ENCODE measurements at places on chromosomes 3 and 15.
A peak's percentile ranks its signal among the peaks of the same experiment; 100 is the strongest.

DNA sequence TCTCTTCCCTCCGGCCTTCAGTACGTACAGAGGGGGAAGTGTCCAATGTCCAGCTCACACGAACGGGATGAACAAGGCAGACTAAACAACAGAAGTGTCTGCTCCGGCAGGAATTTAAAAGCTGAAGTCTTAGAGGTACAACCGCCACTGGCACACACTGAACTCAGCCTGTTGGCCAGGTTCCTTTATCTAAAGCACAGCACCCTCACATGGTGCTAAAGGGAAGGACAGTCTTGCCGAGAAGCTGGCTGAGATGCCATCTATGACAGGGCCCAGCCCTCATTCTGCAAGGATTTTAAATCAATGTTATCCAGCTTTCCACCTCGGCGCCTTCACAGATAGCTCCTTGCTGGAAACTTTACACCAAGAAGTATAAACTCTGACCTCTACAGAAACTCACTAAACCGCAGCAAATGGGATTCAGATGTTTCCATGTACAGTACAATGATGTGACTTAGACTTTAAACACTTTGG is 2.8 kb downstream of the ADAMTS17 start:
- DNase-seq = peak; percentile 93

GRCh38 chr15:58268746-58269267 is 130.6 kb downstream of the AQP9 start:
- DNase-seq = no peak

DNA sequence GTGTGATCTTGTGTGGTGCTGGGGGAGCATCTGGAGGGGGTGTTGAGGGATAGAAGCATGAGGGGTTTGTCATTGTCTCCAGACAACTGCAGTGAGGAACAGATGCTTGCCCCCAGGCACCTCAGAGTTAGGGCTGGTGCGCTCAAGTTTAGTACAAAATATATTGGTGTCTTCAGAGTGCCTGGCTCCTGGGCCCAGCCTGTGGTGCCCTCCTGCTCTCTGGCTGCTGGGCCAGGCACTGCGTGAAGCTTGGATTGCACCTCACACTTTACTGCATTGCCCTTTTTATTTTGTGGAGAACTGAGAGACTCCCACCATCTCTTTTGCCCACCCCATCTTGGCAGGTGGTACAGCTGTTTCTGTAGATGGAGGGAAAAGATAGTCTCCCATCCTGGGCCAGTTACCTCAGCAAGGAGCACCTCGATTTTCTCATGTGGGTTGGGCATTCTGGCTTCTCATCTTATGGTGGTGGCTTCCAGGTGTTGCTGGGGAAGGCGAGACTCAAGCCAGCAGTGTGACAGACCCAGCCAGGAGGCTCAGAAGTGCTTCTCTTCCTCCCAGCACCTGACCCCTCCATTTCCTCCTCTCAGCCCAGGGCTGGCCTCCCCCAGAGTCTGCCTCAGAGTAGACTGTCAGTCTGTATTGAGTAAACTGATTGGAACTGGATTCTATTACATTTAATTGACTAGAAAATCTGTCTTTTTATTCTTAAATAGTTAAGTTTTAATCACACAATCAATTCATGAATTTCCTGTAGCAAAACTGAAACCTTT is 140.5 kb downstream of the DNAJB8 start:
- no peak for DNase-seq

- no peak for DNase-seq
These were observed 553.7 kb upstream of the LMCD1 start for GRCh38 chr3:7947930-7948329.

DNA sequence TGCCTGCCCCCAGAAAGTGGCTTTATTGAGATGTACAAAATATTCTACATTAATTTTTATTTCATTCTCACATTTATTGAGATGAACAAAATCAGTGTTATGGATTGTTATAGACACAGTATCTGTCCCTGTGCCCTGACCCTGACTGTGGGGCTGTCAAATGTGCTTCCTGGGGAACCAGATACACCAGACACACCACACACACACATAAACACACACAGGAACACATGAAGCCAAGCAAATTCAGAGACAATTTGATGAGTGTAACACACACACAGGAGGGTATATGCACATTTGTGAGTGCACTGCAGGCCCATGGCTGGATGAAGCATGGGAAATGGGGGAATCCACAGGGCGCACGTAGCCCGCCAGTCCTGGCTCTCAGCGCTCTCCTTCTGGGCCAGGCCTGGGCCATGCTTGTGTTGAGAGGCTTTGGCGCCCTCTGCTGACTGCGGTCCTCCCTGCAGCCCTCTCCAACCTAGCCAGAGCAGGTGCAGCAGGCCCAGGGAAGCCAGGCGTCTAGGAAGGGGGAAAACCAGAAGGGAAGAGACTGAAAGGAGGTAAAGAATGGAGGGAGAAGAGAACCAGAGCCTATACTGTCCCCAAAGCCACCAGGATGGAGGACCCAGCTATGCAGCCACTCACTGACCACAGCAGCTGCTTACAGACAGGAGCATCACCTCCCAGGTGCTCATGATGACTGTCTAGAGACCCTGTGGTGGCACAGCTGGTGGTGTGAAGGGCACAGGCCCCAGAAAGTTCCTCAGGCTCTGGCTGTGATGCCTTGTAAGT is 18.0 kb upstream of the LOXL1 start:
- DNase-seq = peak; percentile 55

DNA sequence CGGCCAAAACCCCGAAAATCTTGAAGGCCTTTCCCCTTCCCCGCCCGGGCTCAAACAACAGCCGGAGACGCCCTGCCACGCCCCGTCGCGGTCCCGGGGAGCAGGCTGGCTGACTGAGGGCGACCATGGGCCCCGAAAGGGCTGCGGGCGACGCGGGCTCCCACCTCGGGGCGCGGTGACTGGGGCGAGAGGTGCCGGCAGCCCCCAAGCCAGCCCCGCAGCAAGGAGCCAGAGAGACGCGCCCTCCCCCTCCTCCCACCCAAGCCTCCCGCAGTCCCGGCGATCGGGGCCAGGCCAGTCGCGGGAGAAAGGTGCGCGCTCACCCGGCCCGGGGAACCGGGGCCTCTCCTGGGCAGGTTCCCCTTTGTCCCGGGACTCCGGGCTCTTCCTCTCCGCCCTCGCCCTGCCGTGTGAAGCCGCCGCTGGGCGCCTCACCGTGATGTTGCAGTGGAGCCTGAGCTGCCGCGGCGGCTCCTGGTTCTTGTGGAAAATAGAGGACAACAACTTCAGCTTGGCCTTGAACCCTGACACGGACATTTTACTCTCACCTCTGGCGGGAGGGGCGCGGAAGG is 30.6 kb upstream of the ZSCAN2 start:
- DNase-seq = peak; percentile 36

DNA sequence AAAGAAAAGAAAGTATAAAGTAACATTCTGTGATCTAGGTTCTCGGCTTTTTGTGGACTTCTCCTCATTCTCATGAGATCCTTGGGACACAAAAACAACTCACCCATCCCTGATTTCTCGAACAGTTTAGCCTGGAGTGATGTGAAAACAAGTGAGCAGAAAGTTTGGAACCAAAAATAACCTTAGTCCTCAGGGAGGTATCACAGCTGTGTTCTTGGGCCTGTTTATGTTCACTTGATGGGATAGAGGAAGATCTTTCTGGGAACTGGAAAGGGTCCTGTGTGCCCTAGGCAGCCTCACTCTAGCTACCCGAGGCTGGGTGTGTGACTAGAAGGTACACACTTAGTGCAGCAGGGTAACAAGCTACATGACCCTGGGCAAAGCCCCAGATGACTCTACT is 308.8 kb upstream of the PDZRN3 start:
- no peak for DNase-seq

DNA sequence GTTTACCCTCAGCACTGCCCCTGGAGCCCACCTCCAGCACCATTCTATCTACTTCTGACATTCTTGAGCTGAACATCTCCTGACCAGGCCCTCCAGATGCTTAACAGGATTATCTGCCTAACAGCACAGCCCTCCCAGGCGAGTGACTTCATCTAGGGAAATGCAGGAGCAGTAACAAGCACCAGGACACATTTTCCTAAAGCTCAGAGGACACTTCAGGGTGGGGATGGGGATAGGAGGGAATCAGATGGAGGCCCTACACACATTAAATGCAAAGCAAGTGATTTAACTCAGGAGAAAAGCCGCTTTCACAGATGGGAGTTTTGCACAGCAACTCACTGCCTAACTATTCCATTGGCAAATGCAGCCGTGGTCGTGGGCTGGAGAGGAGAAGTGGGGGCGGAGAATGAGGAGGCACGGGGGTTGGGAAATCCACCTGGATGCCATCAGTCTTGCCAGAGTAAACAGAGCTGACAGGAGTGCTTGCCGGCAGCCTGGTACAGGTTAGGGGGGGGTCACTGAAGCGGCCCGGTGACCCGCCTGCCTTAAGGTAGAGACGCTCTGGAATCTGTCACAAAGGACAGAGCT is 21.3 kb upstream of the BNC1 start:
- no peak for DNase-seq

GRCh38 chr3:126208606-126209256 is 28.3 kb upstream of the ALDH1L1 start:
- DNase-seq = peak; percentile 64

DNA sequence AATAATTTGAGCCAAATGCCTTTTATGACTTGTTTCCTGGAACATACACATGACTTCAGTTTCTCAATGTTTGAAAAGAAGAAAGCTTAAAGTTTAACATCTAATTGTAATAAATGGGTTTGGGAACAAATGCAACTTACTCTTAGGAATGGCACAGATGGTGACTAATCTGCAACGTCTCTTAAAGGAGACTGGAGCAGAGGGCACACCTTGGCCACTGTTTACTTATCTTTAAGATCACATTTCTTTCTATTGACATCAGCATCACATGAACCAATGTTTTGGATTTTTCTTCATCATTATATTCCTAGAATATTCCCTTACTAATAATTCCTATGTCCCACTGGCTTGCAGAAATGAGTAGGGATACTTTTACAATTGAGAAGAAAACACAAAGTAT is 229.5 kb downstream of the CHL1 start:
- no peak for DNase-seq

DNA sequence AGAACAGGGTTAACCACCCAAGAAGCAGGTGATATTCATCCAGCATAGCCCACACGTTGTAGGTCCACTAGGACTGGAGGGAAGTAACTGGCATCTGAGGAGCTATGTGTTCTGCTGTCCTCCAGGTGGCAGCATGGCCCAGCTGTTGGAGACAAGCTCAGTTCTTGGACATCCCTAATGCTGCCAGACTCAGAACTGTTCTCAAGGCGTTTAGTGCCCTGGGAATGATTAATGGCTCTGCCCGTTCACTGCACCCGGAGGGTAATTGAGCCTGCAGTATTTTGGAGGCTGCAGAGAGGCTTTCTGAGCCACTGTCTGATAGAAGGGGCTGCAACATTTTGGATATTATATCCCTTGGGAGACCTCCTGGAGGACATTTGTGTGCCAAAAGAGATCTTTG is 521.3 kb upstream of the SEMA6D start:
- DNase-seq = peak; percentile 87

- peak; percentile 61 for DNase-seq
These were observed 36.1 kb downstream of the IGF1R start for GRCh38 chr15:98684436-98684835.

- no peak for DNase-seq
These were observed 1256.5 kb downstream of the SI start for GRCh38 chr3:163821841-163822240.

GRCh38 chr3:71503525-71504249 is 79.8 kb downstream of the FOXP1 start:
- no peak for DNase-seq

DNA sequence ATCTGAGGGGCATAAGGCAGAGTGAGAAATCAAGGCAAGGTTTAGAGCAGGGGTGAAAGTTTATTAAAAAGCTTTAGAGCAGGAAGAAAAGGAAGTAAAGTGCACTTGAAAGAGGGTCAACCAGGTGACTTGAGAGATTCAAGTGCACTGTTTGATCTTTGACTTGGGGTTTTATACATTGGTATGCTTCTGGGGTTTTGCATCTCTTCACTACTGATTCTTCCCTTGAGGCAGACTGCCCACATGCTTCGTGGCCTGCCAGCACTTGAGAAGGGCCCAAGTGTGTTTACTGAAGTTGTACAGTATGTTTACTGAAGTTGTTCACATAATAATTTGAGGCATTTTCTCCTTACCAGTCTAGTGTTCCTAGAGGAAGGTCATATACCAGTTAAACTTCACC is 367.0 kb upstream of the UBE2E2 start:
- DNase-seq = no peak

DNA sequence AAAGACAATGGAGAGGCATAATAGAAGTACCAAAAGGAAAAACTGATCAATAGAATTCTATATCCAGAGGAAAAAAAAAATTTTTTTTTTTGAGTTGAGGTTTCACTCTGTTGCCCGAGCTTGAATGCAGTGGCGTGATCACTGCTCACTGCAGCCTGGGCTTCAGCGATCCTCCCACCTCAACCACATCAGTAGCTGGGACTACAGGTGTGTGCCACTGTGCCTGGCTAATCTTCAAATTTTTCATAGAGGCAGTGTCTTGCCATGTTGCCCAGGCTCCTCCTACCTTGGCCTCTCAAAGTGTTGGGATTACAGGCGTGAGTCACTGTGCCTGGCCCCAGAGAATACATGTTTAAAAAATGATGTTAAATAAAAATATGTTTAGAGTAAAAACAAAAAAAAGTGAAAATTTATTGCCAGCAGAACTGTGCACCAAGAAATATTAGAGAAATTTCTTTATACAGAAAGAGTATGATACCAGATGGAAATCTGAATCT is 154.3 kb upstream of the ZBTB20 start:
- no peak for DNase-seq

- DNase-seq = no peak
These were observed 54.3 kb downstream of the AAGAB start for GRCh38 chr15:67199881-67200763.

- DNase-seq = peak; percentile 94
These were observed 5.5 kb upstream of the CD200 start for GRCh38 chr3:112327371-112327951.

- DNase-seq = peak; percentile 85
These were observed 76.3 kb upstream of the ARHGEF3 start for GRCh38 chr3:56878074-56878473.

DNA sequence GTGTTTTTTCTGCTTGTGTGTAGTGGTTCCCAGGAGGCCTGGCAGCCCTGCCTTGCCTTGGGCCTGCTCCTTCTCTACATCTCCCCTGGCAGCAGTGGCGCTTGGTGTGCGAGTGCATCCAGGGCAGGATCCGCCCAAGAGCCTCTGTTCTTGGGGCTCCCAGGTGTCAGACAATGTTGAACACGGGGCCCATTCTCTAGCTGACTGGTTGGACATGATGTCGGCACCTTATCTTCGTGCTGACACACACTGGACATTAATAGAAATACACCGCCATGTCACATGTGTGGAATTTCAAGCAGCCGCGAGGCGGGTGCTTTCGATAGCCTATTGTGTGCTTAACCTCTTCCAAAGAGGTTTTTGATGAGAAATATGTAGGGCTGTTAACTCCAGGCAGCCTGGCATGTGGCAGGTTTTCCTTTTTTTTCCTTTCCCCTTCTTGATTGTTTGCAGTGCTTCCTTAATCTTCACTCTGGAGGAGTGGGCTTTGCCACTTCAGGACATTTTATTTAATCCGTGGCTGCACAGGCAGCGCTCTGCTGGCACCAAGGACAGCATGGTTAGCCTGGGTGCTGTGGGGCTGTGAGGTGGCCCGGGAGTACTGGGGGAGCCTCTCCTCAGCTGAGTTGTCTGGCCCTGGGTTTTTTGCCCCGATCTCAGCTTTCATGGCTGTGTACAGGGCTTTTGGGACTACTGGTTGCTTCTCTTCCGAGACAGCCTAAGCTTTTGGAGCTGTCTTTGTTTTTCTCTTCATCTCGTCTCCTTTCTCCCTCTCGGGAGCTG is 42.5 kb downstream of the CHCHD6 start:
- no peak for DNase-seq

All from Kasumi-1 (cell line).